Non-pigmented ciliary epithelial cell (primary cell): ENCODE measurements at places on chromosomes 12 and 14.

GRCh38 chr12:124321040-124321481, 26.2 kb downstream of the RFLNA start:
- no peak for DNase-seq

GRCh38 chr12:58384196-58384595, 442.8 kb downstream of the ATP23 start:
- no peak for DNase-seq

DNA sequence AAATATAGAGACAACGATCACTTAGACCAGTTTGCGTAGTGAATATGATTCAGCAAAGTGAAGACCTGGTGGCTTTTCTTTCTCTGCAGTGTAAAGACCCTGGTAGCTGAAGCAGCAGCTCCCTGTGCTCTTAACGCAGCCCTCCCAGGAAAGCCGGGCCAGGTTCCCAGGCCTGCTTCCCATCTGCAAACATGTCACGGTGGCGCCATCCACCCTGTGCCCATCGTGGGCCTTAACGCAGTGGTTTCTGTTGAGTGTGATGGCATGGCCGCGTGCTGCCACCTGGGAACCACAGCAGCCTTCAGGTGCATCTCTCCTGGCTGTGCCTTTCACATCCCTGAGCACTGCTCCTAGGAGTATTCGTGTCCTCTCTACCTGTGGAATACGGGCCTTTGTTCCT, 71.5 kb downstream of the WDR20 start:
- DNase-seq: no peak

- no peak for DNase-seq
These were observed 659.1 kb downstream of the NRXN3 start for GRCh38 chr14:78829274-78829673.

DNA sequence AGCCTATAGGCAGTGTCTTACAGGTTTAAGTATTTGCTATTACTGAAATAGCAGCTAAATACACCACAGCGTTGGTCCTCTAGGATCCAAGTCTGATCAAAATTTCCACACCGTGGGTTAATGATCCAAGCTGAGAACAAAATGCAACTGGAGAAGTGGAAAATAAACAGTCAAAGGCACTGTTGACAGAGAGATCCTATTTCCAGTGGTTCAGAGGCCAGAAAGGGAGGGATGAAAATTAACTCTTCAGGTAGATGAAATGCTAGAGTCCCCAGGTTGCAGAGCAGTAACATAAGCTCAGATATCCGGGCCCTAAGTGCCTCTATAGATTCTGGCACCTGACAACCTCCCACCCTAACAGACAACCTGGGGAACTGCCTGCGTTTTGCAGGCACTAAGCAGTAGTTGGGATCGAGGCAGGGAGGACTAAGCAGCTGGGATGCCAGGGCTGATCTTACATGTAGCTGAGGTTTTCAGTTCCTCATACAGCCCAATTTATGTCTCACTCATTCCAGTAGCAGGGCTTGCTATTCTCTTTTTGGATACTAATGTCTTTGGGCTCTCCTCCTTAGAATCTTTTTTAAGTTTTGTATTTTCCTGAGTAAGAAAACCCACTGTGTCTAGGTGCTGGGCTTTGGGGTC, 42.7 kb upstream of the CRACR2A start:
- DNase-seq: no peak

DNA sequence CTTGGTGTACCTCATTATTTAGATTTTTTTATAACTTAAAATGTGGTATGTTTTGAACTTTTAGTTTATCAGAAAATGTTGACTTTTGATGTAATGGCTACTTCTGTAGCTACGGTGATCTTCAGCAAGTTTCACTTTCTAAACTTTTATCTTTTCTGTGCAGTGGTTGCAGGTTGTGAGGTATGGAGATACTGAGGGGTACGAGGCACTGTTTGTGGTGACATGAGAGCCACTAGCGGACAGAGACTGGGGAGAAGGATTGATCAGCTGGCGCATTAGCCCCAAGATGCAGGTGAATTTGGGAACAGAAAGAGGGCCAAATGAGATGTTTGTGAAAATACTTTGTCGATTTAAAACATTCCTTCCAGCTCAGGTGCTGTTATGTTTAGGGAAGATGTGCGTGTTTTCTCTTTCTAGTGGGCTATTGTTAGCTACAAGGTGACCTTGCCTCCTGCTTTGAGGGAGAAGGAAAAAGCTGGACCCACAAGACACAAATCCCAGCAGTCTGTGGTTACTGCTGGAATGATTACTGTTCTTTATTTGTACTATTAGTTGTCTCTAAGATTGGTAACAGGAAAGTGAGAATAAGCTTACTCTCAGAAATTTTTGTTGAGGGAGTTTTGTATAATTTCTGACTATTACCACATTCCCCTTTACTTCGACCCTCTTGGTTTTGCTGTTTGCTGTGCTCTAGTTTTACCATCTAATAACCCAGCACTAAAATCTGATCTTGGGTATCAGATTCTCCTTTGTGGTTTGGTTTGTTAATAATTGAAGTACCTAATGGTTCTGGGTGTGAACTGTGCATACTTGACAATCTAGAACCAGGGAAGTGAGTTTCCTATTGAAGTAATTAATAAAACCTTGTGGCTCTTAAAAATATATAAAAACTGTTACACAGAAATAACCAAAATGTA, 61.7 kb downstream of the FBXO34 start:
- no peak for DNase-seq

DNA sequence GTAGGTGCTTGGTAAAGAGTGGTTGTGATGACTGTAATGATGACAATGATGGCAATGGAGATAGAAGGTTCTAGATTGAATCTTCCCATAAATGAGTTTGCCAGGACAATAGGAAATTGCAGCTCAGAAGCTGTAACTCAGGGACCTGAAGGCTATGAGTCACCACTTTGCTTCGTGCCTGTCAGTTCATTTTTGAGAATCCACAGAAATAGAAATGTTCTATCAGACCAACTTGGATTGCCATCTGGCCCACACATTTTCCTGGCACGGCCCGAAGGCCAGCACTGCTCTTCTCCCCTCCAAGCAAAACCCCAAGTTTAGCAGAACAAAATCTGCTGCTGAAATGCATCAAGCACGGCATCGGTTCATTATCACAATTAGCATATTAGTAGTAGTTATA, 1127.0 kb downstream of the BCL11B start:
- DNase-seq: no peak

- no peak for DNase-seq
These were observed 193.6 kb upstream of the GARIN6 start for GRCh38 chr12:99453836-99454538.

GRCh38 chr12:92929983-92930382, 888 bp upstream of the EEA1 start:
- DNase-seq: no peak

DNA sequence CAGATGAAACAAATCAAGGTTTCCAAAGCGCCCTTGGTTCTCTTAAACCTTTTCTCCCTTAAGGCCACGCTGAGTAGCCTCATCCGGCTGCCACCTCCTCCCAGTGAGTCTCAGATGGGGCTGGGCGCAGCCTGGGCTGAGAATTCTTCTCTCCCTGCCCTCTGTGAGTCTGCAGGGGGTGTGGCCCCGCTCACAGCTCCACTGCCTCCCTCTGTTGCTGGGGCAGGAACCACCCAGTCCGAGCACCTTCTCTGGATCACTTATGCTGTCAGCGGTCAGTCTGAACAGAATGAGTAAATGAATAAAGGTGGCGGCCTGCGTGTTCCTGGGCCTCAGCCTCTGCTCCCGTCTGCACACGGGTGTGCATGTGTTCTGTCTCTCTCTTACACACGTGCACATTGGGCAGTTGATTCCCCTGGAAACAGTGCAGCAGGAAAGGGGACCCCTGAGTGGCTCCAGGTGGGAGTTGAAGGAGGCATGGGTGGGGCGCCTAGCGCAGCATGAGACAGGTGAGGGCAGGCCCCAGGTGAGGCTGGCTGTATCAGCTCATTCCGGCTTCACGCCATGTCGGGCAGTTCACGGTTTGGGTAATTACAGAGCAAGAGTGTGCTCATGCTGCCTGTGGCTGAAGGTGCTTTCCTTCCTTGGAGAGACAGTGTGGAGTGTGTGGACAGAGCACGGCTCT, 4.3 kb downstream of the PAPLN start:
- DNase-seq: no peak

GRCh38 chr12:27766587-27766986, 13.4 kb upstream of the KLHL42 start:
- DNase-seq: no peak

GRCh38 chr12:59372956-59373355, 222.9 kb upstream of the SLC16A7 start:
- DNase-seq: no peak

GRCh38 chr14:105483300-105484068, 3.2 kb upstream of the CRIP1 start:
- no peak for DNase-seq

GRCh38 chr14:36556811-36557433, 25.5 kb downstream of the NKX2-8 start:
- DNase-seq: no peak

DNA sequence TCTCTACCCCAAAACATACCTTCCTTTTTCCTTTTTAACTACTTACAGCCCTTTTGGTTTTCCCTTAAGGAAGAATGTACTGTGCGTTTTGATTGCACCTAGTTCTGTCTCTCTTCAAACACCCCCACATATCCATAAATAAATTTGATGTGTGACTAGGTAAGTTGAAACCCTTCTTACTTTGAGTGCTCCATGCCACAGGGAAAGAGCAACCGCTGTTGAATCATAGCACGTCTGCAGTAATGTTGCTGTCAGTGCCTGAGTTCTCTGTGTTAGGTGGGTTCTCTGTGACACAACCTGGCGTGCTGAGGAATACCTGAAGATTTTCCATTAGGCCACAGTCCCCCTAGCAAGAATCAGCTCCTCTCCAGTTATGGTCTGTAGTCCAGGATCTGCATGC, 102.1 kb downstream of the FIGNL2 start:
- no peak for DNase-seq

GRCh38 chr14:85040046-85040685, 489.8 kb upstream of the FLRT2 start:
- no peak for DNase-seq
